Fibroblast of skin of abdomen (primary cell): ENCODE measurements at places on chromosomes 3 and 15.

DNA sequence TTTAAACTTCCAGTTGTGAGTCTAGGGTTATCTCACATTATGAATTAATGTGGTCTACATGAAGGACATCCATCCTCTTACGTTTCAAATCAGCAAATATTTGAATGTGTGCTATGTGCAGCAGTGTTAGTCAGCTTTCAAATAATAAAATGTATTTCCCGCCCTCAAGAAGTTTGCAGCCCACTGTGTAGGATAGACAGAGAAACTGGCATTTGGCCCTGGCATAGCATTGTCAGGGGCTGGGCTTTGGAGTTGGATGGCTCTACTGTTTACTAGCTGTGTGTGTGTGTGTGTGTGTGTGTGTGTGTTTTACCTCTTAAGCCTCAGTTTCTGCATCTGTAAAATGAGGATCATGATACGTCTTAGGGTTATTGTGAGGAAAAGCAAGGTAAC lies 400.5 kb upstream of the C2CD4B start:
- DNase-seq: no peak

- DNase-seq: no peak
Observed at GRCh38 chr3:12932347-12932746, 91.0 kb upstream of the RPL32 start.

DNA sequence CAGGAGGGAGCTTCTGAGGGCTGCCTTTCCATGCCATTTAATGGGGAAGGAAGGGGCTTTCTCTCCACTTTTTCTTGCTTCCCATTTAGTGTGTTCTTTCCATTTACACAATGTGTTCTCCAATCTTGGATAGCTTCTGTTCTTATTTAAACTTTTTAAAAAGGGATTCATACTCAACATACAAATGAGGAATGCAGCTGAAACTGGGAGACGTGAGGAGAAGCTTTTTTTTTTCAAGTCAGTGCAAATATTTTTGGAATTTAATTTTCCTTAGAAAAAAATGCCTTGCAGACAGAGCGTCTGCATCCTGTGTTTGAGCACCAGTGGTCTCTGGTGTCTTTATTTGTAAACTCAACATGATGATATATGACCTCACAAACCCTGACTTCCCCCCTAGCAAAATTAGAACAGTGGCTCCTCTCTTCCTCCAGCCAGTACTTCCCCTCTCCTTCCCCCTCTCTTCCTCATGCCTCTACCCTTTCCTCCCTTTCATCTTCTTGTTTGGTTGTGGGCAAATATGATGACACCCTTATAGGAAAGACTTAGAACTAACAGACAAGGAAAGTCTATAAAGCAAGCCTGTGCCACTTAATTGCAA lies 48.1 kb upstream of the PCSK6 start:
- DNase-seq: no peak

- no peak for DNase-seq
Observed at GRCh38 chr3:98966434-98966833, 64.9 kb upstream of the DCBLD2 start.

- DNase-seq: no peak
Observed at GRCh38 chr3:167728632-167729323, 5.9 kb downstream of the PDCD10 start.

DNA sequence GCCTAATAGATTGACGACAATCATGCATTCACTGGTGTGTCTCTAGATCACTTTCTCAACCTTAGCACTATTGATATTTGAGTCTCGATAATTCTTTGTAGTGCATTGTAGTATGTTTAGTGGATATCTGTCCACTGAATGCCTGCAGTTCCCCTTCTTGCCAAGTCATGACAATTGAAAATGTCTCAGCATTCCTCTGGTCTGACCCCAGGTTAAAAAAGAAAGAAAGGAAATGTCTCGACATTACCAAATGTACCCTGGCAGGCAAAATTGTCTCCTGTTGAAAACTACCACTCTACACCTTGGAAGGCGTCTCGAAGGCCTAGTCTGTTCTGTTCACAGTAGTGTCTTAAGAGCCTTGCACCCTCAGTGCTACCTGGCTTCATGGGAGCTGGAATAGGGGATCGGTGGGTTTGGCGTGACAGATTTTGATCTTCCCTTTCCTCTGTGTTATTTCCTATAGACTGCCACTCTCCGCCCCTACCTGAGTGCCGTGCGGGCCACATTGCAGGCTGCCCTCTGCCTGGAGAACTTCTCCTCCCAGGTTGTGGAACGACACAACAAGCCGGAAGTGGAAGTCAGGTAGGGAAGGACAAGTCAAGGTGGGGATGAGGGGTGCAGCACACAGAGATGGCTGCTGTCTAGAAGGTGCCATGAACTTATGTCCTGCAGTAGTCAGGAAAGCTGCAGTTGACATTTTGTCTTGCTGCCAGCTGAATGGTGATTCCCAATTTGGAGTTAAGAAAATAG lies 4.5 kb downstream of the ARPC4 start:
- DNase-seq: no peak

DNA sequence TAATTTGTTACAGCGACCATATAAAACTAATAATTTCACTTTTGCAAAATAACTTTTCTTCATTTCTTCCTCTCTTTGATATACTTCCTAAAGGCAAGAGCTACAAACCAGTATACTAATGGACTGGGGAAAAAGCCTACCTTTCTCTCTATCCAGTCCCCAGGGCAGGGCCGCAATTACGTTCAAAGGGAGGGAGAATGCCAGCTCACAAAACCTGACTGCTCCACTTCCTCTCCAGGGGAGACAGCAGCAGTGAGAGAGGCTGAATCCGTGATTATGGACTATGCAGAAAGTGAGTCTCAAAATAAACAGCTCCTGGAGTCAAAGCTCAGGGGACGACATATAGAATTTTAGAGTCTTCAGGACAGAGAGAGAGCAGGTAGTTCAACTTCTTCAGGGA lies 126.9 kb upstream of the HES1 start:
- DNase-seq: no peak

GRCh38 chr15:74338676-74339075 lies 28.8 kb downstream of the CYP11A1 start:
- DNase-seq: no peak

DNA sequence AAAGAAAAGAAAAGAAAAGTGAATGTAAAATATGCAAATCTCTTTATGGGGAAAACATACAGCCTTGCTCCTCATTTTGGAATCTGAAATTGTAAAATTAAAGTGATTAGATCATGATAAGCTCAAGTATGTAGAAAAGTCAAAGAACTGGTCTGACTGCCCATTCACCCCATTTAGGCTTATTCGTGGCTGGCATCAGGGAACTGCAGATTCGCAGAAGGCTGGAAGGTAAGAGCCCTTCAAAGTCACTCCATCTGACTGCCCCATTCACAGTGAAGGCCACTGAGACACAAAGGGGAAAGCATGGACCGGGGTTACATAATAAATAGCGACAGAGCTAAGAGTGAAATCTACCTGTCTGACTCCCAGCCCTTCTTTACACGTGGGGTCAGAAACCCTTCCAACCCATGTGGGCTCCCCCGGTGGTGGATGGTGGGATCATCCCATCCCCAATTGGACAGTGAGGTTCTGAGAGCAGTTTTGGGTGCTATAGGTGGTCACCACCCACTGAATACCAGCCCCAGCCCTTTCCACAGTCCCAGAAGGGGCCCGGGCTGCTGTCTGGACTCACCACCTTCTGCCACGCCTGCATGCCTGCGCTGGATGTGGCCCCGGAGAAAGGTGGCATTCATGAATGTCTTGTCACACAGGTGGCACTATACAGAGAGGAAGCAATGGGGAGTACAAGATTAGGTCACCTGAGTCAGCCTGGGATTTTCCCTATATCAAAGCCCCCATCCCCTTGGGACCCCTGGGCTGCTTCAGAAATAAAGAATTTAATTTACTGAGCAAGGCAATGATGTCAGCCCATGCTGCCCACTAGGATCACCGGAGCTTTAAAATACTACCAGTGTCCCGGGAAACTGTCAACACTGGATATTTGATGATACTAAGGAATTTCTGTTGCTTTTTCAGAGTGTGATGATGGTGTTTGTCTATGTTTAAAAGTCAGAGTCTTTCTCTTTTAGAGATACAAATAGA lies 17.9 kb downstream of the DZIP1L start:
- no peak for DNase-seq

DNA sequence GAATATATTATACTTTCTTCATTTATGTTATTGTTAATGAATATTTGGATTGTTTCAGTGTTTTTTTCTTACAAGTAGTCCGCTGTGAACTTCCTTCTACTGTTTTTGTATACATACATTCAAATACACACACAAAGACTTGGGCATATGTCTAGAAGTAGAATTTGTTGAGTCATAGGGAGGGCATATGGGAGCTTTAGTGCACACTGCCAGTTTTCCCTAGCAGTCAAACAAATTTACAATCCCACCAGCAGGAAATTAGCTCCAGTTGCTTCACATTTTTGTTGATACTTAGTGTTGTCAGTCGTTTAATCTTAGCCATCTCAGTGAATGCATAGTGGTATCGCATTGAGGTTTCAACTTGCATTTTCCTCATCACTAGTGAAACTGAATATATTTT lies 492.3 kb downstream of the DIPK2A start:
- peak; percentile 28 for DNase-seq

DNA sequence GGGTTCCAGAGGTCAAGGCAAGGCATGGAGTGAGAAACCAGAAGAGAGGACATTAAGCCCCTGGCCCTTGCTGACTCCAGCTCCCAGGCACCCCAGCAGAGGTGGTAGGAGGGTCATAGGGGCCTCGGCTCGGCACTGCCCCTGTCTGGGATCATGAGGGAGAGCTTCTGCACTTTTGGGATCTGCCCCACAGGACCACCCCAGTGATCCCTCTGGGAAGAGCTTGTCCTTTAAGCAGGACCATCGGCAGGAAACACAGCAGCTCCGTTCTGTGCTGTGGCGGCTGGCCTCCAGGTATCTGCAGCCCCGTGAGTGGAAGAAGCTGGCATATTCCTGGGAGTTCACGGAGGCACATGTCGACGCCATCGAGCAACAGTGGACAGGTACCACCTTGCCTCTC lies 35.5 kb downstream of the ANKDD1A start:
- DNase-seq: no peak

- DNase-seq: no peak
Observed at GRCh38 chr15:57767481-57767880, 61.0 kb downstream of the POLR2M start.

- DNase-seq: peak; percentile 25
Observed at GRCh38 chr3:192467230-192468140, 259.9 kb downstream of the FGF12 start.

DNA sequence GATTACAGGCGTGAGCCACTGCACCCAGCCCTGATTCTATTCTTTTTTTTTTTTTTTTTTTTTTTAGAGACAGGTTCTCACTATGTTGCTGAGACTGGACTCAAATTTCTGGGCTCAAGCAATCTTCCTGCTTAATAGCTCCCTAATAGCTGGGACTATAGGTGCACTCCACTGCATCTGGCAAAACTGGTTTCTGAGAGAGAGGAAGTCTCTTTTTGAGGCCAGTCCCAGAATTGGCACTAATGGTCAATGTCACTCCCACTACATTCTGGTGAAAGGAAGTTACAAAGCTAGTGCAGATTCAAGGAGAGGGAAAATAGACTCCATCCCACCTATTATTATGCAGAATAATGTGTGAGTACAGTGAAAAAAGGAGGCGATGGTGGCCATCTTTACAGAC lies 5.8 kb upstream of the TGFBR2 start:
- no peak for DNase-seq

DNA sequence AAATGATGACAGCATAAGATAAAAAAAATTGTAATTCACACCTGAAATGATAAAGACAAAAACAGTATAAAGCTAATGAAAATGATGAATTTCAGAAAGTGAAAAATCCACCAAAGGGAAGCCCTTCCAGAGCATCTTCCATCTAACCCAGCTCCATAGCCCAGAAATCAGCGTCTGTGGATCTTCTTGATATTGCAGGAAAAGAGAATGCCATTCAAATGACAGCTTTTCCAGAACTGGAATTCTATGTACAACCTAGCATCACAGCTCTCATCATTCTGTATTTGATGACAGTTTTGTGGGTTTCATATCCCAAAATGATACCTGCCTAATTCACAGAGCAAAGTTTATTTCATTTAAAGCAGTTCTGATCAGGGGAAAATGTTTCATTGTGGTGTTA lies 267.3 kb downstream of the FHIT start:
- no peak for DNase-seq

- no peak for DNase-seq
Observed at GRCh38 chr15:90376789-90377188, 11.3 kb upstream of the IQGAP1 start.

GRCh38 chr3:186458306-186459107 lies 85.7 kb downstream of the CRYGS start:
- DNase-seq: no peak

- DNase-seq: no peak
Observed at GRCh38 chr3:113895964-113896363, 51.8 kb upstream of the ZDHHC23 start.

GRCh38 chr3:15269091-15269989 lies 63.0 kb downstream of the SH3BP5 start:
- peak; percentile 95 for DNase-seq

- DNase-seq: no peak
Observed at GRCh38 chr3:135268941-135269532, 474.0 kb downstream of the EPHB1 start.

DNA sequence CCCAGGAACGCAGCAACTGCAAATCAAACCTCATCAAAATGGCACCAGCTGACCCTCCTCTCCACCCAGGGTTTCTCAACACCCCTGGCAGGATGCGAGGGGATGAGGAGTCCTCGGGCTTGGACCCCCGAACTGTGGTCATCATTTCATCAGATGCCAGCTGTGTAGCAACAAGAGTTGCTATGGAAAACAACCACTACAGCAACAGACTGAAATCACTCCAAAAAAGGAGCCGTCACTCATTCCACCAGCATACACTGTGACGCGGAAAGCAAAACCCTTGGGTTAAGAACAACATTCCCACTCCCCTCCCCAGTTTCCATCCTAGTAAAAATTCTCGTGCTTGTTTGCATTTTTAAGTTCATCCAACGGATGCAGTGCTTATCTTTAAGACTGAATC lies 40.1 kb downstream of the VGLL4 start:
- DNase-seq: peak; percentile 83

- no peak for DNase-seq
Observed at GRCh38 chr3:189883113-189883753, 237.5 kb downstream of the P3H2 start.

- no peak for DNase-seq
Observed at GRCh38 chr15:58148633-58149445, 10.7 kb downstream of the AQP9 start.

DNA sequence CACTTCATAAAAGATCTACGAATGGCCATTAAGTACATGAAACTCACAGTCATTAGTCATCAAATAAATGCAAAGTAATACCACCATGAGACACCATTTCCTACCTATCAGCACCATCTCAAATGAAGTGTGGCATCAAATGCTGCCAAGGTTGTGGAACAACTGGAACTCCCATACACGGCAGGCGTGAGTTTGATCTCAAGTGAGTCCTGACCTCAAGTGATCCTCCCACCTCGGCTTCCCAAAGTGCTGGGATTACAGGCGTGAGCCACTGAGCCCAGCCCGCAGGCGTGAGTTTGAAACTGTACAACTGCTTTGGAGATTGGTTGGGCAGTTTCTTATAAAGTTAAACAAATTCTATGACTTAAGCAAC lies 28.8 kb upstream of the HDAC11 start:
- DNase-seq: no peak

- DNase-seq: peak; percentile 22
Observed at GRCh38 chr3:31461426-31461825, 71.3 kb upstream of the STT3B start.
